ENCODE measurements at places on chromosomes 3 and 15. TPM values are rescaled to one million over a fixed set of nuclear protein-coding genes. Genes with fewer than 3 reads are reported as not detected.

The MUC20 gene
- total RNA-seq = 2.3 TPM

The SQOR gene
- 58.7 TPM for total RNA-seq

The STRIT1 gene
- not detected for total RNA-seq

The SLC28A2 gene
- total RNA-seq = not detected

- no peaks in the 10 kb centered on the region for H3K36me3 ChIP-seq
- no peak overlapping the region for H3K27ac ChIP-seq
- H3K4me1 ChIP-seq = no peaks in the 10 kb centered on the region
- DNase-seq = no peak
- no peak overlapping the region for H3K4me3 ChIP-seq
Measured at GRCh38 chr15:26433818-26434217, 339.0 kb downstream of the GABRB3 start.

GRCh38 chr3:123444744-123445143 lies 4.1 kb downstream of the ADCY5 start:
- DNase-seq = no peak
- peaks cover 16% of the 10 kb centered on the region for H3K4me1 ChIP-seq
- H3K27me3 ChIP-seq = no peaks in the 10 kb centered on the region
- no peaks in the 10 kb centered on the region for H3K36me3 ChIP-seq
- no peak overlapping the region for H3K4me3 ChIP-seq
- no peak overlapping the region for H3K27ac ChIP-seq

GRCh38 chr15:62783303-62783957 lies 259.1 kb upstream of the TPM1 start:
- H3K27ac ChIP-seq = no peak overlapping the region
- H3K36me3 ChIP-seq = no peaks in the 10 kb centered on the region
- no peak overlapping the region for H3K4me3 ChIP-seq
- H3K27me3 ChIP-seq = no peaks in the 10 kb centered on the region
- peaks cover 39% of the 10 kb centered on the region for H3K4me1 ChIP-seq
- DNase-seq = no peak

GRCh38 chr15:93645594-93645993 lies 556.6 kb upstream of the RGMA start:
- no peak overlapping the region for H3K27ac ChIP-seq
- no peaks in the 10 kb centered on the region for H3K27me3 ChIP-seq
- H3K36me3 ChIP-seq = no peaks in the 10 kb centered on the region
- no peak overlapping the region for H3K4me3 ChIP-seq

GRCh38 chr3:141412087-141412935 lies 44.0 kb downstream of the ZBTB38 start:
- no peaks in the 10 kb centered on the region for H3K27me3 ChIP-seq
- no peak for DNase-seq
- peak overlapping the region; percentile 86 for H3K27ac ChIP-seq
- H3K36me3 ChIP-seq = no peaks in the 10 kb centered on the region
- peak overlapping the region; percentile 23 for H3K4me3 ChIP-seq

- DNase-seq = no peak
- H3K27me3 ChIP-seq = no peaks in the 10 kb centered on the region
- H3K4me1 ChIP-seq = peaks cover 10% of the 10 kb centered on the region
- H3K4me3 ChIP-seq = no peak overlapping the region
- H3K36me3 ChIP-seq = no peaks in the 10 kb centered on the region
- no peak overlapping the region for H3K27ac ChIP-seq
Measured at GRCh38 chr3:172675441-172676193, 35.2 kb downstream of the NCEH1 start.

DNA sequence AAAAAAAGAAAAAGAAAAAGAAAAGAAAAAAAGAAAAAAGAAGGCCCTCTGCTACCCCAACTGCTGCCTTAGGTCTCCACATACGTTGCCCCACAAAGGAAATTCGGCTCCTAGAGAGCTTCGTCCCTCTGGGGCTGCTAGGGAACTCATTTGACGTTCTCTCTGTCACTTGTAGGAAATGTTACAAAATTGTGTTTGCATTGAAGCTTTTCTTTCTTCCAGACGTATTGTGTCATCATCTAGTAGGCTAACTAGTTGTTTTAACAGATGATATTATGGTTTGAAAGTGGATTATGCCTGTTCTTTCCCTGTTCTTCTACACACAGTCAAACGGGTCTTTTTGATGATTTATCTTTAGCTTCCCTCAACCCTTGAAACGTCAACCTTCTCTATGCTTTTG lies 125.3 kb downstream of the BDH1 start:
- no peaks in the 10 kb centered on the region for H3K27me3 ChIP-seq
- peaks cover 4% of the 10 kb centered on the region for H3K4me1 ChIP-seq
- no peak for DNase-seq

DNA sequence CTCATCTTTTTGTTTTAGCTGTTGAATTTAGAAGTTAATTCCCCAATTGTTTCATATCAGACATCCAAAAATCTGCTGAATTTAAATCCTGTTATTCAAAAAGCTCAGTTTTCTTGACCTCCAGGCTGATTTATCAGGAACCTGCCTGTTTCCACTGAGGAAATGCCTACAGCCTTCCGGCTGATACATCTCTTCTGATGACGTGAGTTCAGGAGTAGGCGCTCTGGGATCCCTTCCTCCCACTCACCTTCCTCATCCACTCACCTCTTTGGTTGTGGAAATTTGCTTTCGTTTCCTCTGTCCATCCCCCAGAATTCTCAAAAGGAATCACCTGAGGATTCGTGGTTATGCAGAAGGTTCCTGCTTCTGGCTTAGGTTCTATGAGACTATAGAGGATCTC lies 55.4 kb upstream of the ALDH1A3 start:
- H3K4me3 ChIP-seq = no peak overlapping the region
- H3K27me3 ChIP-seq = no peaks in the 10 kb centered on the region
- H3K36me3 ChIP-seq = no peaks in the 10 kb centered on the region
- no peaks in the 10 kb centered on the region for H3K4me1 ChIP-seq

DNA sequence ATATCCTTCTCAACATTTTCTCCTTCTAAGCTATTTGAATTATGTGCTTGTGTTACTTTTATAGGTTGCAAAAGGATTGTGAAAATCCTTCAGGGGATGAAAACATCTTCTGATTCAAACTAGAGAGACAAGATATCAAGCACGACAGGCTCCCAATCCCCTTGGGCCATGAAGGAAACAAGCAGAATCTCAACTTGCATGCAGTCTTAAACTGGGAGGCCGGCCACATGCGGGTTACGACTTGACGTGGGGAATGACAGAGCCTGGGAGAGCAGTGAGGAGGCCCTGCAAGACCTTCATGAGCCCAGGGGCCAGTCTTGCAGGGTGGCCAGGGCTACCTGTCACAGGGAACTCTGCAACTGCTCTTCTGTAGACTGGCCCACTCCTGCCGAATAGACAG lies 94.4 kb downstream of the SCN11A start:
- no peaks in the 10 kb centered on the region for H3K4me1 ChIP-seq
- no peak for DNase-seq
- no peaks in the 10 kb centered on the region for H3K36me3 ChIP-seq
- H3K4me3 ChIP-seq = no peak overlapping the region
- H3K27me3 ChIP-seq = no peaks in the 10 kb centered on the region

GRCh38 chr3:182808041-182808770 lies 14.9 kb downstream of the ATP11B start:
- H3K27ac ChIP-seq = no peak overlapping the region
- no peaks in the 10 kb centered on the region for H3K36me3 ChIP-seq
- H3K4me3 ChIP-seq = no peak overlapping the region
- peaks cover 5% of the 10 kb centered on the region for H3K4me1 ChIP-seq
- H3K27me3 ChIP-seq = no peaks in the 10 kb centered on the region

DNA sequence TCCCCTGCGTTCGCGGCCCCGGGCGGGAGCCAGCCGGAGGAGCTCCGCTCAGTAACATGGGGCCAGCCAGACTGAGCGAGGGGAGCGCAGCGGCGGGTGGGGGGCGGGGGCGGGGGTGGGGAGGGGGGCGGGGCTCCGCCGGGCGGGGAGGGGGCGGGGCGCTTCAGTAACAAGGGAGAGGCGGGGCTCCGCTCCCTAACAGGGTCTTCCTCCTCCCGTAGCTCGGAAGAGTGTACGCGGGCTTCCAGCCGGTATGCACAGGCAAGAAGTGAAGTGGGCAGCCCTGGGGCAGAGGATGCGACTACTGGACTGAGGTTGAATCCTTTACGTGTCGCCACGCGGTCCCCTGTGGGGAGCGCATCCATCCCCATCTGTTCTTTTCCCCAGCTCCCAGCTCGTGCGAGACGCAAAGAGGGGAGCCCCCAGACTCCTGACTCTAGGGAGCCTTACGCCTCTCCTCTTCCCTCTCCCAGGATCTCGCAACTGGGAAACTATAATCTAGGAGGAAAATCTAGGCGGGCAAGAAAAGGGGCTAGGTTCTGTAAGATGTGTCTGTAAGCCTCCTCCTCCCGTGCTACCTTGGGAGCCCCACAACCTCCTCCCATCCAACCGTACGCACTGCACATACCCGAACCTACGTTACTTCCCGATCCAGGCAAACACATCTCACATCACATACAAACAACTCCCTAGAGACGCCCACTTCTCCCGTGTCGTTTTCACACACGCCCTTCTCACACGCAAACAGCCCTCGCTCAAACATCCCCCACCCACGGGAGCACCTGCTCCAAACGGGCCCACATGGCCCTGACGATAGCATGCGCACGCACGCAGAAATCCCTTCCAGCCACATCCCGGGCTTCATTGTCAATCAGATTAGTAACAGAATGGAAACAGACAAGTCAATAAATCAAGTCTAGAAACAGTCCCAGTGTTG lies at the start of gene SHF:
TSS of gene SHF (minus strand) at position 73 of the 937 bp plus-strand sequence. CDS start at position 58, 15 bp downstream.
- H3K4me3 ChIP-seq = peak within 1 kb of the TSS; percentile 55
- peak; percentile 89 for DNase-seq
- H3K27me3 ChIP-seq = no peaks in the 10 kb centered on the region

GRCh38 chr15:91855684-91856489 lies 2.4 kb downstream of the SLCO3A1 start:
- no peak for DNase-seq
- peaks cover 70% of the 10 kb centered on the region for H3K4me1 ChIP-seq
- H3K36me3 ChIP-seq = no peaks in the 10 kb centered on the region
- peak overlapping the region; percentile 11 for H3K4me3 ChIP-seq
- no peaks in the 10 kb centered on the region for H3K27me3 ChIP-seq

DNA sequence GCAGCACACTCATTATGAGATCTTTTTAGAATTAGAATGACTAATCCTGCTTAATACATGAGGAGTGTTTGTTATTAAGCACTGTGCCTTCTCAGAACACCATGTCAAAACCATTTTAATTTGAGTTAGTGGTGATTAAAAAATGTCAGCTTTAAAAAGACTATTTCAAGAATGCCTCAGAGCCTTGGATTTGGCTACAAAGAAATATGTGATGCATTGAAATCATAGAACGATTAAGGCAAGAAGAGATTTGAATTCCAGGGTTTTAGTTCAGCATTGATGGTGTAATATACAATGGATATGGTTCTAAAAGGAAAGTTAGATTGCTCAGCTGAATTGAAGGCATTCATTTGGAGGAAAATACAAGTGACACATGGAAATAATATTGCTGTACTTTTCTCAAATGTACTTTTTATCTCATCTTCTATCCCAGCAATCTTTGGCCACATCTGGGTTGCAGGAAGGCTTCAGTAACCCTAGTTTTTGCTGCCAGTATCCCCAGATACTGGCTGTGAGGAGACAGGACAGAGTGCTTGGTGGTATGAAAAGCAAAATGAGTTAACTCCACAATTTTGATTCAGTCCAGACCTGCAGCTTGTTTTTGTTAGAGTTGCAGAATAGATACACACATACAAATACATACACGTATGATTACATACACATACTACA lies 303.8 kb downstream of the CLSTN2 start:
- no peak for DNase-seq
- no peaks in the 10 kb centered on the region for H3K27me3 ChIP-seq
- H3K27ac ChIP-seq = no peak overlapping the region
- no peak overlapping the region for H3K4me3 ChIP-seq
- H3K4me1 ChIP-seq = no peaks in the 10 kb centered on the region
- no peaks in the 10 kb centered on the region for H3K36me3 ChIP-seq

DNA sequence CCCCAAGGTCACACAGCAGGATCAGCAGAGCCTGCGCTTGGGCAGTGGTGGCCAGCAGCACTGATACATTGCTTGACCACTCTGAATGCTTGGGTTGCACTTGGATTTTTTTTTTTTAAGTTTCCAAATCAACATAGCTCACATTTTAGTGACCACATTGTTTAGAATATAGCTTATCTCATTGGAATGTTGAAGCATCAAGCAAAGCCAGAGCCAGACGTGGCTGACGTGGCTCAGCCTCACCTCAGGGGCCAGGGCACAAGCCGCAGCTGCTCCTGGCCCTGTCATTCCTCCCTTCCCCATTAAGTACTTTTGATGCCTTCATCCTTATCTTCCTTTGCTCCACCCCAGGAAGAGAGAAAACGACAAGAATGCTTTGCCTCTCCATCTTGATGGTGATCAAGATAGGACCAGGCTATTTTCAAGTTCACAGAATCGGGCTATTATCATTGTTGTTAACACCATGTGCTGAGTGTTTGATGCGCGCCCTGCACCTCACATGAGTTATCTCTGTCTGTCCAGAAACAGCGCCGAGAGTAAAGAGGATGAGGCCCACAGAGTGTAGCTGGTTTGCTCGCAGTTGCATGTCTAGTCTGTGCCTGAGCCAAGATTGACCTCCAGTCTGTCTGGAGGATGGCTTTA lies 75.8 kb downstream of the AAGAB start:
- H3K27me3 ChIP-seq = no peaks in the 10 kb centered on the region
- no peak overlapping the region for H3K27ac ChIP-seq
- DNase-seq = no peak
- H3K4me1 ChIP-seq = peaks cover 37% of the 10 kb centered on the region
- no peak overlapping the region for H3K4me3 ChIP-seq

GRCh38 chr3:197372047-197372661 lies 73.7 kb upstream of the DLG1 start:
- no peaks in the 10 kb centered on the region for H3K27me3 ChIP-seq
- H3K4me1 ChIP-seq = no peaks in the 10 kb centered on the region
- no peaks in the 10 kb centered on the region for H3K36me3 ChIP-seq
- peak; percentile 29 for DNase-seq
- H3K4me3 ChIP-seq = no peak overlapping the region
- H3K27ac ChIP-seq = no peak overlapping the region

GRCh38 chr15:85943791-85944190 lies 135.9 kb upstream of the AGBL1 start:
- no peak for DNase-seq
- no peaks in the 10 kb centered on the region for H3K4me1 ChIP-seq
- no peak overlapping the region for H3K4me3 ChIP-seq
- H3K27ac ChIP-seq = no peak overlapping the region
- no peaks in the 10 kb centered on the region for H3K36me3 ChIP-seq

DNA sequence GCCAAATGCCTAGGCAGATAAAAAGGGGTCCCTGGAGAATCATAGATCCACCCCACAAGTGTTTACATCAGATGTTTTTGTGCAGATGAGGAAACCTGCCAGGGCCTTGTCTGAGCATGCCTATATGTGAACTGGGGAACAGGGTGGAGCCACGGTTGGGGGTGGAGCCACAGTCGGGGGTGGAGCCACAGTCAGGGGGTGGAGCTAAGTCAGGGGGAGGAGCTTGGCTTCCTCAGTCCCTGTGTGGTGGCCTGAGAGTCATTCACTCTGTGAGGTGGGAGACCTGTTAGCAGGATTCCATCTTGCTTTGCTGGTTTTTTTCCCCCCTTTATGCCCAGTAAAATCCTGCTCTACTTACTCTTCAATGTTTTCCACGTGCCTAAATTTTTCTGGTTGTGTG lies 57.8 kb upstream of the TGFBR2 start:
- DNase-seq = no peak
- peaks cover 4% of the 10 kb centered on the region for H3K4me1 ChIP-seq
- H3K4me3 ChIP-seq = no peak overlapping the region
- H3K27ac ChIP-seq = no peak overlapping the region

- H3K4me3 ChIP-seq = no peak overlapping the region
- H3K27me3 ChIP-seq = peaks cover 16% of the 10 kb centered on the region
- H3K4me1 ChIP-seq = no peaks in the 10 kb centered on the region
- H3K36me3 ChIP-seq = no peaks in the 10 kb centered on the region
- H3K27ac ChIP-seq = no peak overlapping the region
Measured at GRCh38 chr15:88401251-88401995, 65.8 kb downstream of the MRPL46 start.
